ENCODE measurements at places on chromosomes 3 and 15. TPM values are rescaled to one million over a fixed set of nuclear protein-coding genes. Genes with fewer than 3 reads are reported as not detected.

GP9 gene
- not detected for total RNA-seq

FGF7 gene
- not detected for total RNA-seq

BFSP2 gene
- not detected for total RNA-seq

DNA sequence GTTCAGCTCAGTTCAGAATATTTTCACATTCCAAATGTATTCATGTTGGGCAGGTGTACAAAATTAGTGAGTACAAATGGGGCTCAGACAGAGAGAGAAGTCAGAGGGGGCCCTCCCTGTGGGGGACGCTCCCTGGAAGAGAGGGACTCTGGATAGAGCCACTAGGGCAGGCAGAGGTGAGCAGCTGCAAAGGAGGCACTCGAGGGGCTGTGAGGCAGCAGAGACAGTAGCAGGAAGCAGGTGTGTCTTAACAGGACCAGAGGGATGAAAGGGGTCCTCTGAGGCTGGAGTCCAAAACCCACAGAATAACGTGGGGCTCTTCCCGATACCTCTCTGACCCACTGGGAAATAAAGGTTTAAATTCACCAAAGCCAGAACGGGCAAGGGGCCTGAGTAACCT is 127.1 kb downstream of the MEGF11 start:
- no peak for DNase-seq
- no peak overlapping the region for H3K27ac ChIP-seq
- H3K4me1 ChIP-seq, result no peaks in the 10 kb centered on the region
- no peaks in the 10 kb centered on the region for H3K27me3 ChIP-seq
- no peak overlapping the region for H3K4me3 ChIP-seq

GRCh38 chr15:94723801-94724200 is 492.4 kb downstream of the MCTP2 start:
- no peaks in the 10 kb centered on the region for H3K36me3 ChIP-seq
- no peak for DNase-seq
- no peak overlapping the region for H3K4me3 ChIP-seq

DNA sequence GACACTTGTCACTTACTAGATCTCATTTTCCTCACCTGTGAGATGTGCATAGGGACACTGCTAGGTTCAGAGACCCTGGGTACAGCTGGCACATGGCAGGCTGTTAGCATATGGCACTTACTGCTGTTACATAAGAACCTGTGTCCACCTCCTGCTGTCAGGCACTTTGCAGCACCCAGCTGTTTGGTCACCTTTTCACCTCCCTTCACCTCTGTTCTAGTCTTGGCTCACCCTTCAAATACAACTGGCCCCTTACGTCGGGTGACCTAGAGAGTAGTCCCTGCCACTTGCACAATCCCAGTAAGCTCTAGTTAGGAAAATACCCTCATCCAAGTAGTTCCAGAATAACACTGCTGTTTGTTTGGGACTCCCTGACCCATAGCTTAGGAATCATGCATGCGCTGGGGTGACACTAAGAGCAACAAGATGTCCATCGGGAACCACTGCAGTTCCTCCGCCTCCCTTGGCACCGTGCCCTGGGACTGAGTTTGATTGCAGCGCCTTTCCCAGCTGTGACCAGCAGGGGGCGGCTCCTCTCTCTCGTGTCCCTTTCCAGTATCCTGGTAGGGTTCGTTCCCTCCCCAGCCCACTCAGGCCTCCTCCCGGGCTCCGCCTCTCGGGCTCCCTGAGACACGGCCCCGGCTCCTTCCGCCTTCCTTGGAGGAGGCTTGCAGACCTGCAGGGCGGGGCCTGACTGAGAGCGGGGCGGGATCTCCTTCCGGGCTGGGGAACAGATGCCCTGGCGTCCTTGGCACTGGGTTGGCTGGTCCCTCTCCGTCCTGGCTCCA is 78.6 kb downstream of the ABHD5 start:
- H3K27me3 ChIP-seq, result peaks cover 28% of the 10 kb centered on the region
- peaks cover 32% of the 10 kb centered on the region for H3K4me1 ChIP-seq
- no peak overlapping the region for H3K27ac ChIP-seq
- DNase-seq, result peak; percentile 79
- H3K4me3 ChIP-seq, result peak overlapping the region; percentile 6
- no peaks in the 10 kb centered on the region for H3K36me3 ChIP-seq

DNA sequence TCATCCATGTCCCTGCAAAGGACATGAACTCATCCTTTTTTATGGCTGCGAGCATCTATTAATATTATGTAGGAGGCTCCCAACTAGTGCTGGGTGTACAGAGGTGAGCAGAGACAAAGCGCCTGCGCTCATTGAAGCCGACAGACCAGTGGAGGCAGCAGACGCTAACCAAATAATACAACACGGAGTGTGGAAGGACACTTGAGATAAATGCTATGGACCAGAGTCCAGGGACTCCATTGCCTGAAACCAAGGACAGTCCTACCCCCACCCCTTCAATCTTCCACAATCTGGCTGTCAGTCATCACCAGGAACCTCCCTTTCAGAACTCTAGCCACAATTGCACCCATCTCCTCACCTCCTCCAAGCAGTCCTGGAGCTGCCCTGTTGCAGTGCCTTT is 41.5 kb downstream of the KLHL6 start:
- H3K4me3 ChIP-seq, result peak overlapping the region; percentile 47
- H3K4me1 ChIP-seq, result peaks cover 65% of the 10 kb centered on the region
- peaks cover 16% of the 10 kb centered on the region for H3K36me3 ChIP-seq
- H3K27ac ChIP-seq, result peak overlapping the region; percentile 76

DNA sequence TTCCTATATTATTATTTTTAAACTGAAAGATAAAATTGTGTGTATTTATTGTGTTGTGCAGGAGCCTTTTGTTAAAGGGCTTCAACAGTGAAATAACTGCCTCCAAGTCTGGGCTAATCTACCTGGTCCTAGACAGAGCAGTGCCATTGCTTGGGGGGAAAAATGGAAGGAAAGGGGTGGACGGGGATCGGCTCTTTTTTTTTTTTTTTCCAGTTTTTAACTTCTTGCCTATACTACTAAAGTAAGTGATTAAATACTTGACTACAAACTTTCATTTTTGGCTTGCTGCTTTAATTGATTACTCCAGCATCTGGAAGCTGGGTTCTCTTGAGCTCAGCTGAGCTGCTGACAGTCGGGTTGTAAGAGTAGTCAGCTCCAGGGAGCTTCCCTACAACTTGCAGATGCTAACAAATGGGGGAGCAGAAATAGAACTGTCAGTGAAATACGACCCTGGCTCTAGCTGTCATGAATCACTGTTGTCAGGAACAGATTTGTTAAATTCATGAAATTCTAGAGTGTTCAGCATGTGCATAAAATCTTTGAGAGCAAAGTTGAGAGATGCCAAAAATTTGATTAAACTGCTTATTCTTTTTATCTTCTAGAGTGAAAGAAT is 276.7 kb downstream of the ROBO1 start:
- H3K4me3 ChIP-seq, result no peak overlapping the region
- H3K27me3 ChIP-seq, result no peaks in the 10 kb centered on the region
- no peak for DNase-seq
- no peaks in the 10 kb centered on the region for H3K4me1 ChIP-seq

- peak; percentile 81 for DNase-seq
- no peaks in the 10 kb centered on the region for H3K36me3 ChIP-seq
- H3K4me1 ChIP-seq, result peaks cover 10% of the 10 kb centered on the region
- H3K4me3 ChIP-seq, result no peak overlapping the region
Measured at GRCh38 chr3:50525987-50526386, 22.6 kb upstream of the CACNA2D2 start.

- no peaks in the 10 kb centered on the region for H3K4me1 ChIP-seq
- H3K36me3 ChIP-seq, result no peaks in the 10 kb centered on the region
- peaks cover 10% of the 10 kb centered on the region for H3K27me3 ChIP-seq
- no peak for DNase-seq
- no peak overlapping the region for H3K27ac ChIP-seq
Measured at GRCh38 chr15:77790481-77790880, 157.8 kb upstream of the LINGO1 start.

RTP4 gene
- 2.8 TPM for total RNA-seq

PAK6 gene
- total RNA-seq, result 0.51 TPM

- H3K27ac ChIP-seq, result no peak overlapping the region
- H3K36me3 ChIP-seq, result no peaks in the 10 kb centered on the region
- no peaks in the 10 kb centered on the region for H3K4me1 ChIP-seq
- H3K27me3 ChIP-seq, result no peaks in the 10 kb centered on the region
- DNase-seq, result no peak
- no peak overlapping the region for H3K4me3 ChIP-seq
Measured at GRCh38 chr3:179672918-179673317, 20.1 kb downstream of the USP13 start.

Data from activated T-cell treated with anti-CD3 and anti-CD28 coated beads, Interleukin-2, amount 50 U/mL, for 72 hours (primary cell).